ENCODE measurements at places on chromosomes 1 and 21.

- DNase-seq: no peak
These were observed 3.9 kb upstream of the ACKR1 start for GRCh38 chr1:159200769-159201168.

DNA sequence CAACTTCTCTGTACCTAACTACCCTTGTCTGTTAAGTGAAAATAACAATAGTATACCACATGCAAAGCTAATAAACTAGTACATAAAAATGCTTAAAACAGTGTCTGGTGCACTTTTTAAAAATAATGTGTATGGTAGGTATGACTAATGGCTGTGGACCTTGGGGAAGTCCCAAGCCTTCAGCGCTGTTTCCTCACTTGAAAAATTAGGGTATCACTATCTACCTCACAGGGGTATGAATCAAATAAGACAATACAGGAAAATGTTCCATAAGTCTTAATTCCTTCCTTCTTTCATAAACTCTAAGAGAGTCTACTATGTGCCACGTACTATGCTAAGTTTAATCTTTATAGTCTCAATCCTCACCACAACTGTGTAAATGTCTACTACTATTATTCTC is 32.0 kb downstream of the EGLN1 start:
- DNase-seq: no peak

- no peak for DNase-seq
These were observed 10.3 kb downstream of the PLA2G4A start for GRCh38 chr1:186839041-186839400.

- no peak for DNase-seq
These were observed 19.2 kb upstream of the TRAF3IP3 start for GRCh38 chr1:209736490-209737117.

DNA sequence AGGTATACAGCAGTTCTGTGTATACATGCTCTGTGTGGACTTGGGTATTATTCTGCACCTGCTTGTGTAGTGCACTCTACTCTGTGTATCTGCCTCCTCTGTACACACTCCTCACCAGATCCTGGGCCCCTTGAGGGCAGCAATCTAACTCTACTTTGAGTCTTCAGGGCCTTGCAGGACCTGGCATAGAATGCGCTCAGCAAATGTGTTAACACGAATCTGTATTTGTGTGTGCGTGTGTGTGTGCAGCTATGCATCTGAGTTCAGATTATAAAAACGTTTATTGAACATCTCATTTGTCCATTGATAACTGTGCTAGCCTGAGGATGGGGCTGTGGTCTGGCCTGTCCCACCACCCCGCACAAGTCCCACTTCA is 3.9 kb upstream of the MEF2D start:
- no peak for DNase-seq

GRCh38 chr1:236786453-236786852 is 8.6 kb upstream of the MTR start:
- DNase-seq: no peak

DNA sequence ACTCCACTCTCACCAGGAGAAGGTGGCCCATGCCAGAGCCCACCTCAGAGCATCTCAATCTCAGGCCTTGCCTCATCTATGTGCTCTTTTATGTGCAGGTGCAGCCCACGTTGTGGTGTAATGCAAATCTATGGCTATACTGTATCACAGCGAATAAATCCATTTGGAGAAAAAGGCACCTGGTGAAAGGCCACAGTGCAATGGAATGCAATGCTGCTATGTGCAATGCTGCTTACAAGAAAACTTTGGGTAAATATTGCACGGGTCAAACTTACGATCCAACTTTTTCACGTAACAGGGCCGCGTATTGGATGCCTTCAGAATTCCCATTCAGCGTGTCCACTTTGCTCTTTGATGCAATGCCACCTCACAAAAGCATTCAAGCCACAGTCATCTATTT is 13.5 kb downstream of the ZBTB18 start:
- no peak for DNase-seq

GRCh38 chr1:231611111-231611510 is 15.5 kb upstream of the DISC1 start:
- DNase-seq: no peak

- no peak for DNase-seq
These were observed 506.9 kb downstream of the PTPRU start for GRCh38 chr1:29743264-29743663.

DNA sequence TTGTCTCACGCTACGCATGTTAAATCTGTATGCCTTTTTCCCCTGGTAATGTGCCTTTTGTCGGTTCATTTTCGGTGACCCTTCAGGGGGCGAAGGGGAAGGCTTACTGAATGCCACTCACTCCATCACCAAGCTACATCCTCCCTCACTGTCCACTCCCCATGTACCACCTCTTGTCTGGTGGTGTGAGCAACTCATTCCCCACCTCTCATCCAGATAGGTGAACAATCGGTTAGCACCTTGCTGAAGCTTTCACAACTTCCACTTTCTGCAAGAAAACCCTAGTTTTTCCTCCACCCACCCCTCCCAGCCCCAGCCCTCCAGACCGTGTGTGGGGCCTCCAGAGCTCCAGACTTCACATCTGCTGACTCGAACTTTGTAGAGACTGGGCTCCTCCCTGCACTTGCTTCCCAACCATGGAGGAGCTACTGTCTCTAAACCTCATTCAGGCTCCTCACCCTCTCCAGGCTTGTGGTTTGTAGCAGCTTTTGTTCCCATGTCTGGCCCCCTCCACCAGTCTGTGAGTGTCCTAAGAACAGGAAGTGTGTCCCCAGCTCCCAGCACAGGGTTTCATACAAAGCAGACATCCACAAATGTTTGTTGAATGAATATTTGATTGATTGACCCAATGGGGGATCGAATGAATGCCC is 48.4 kb upstream of the RUNX3 start:
- no peak for DNase-seq

DNA sequence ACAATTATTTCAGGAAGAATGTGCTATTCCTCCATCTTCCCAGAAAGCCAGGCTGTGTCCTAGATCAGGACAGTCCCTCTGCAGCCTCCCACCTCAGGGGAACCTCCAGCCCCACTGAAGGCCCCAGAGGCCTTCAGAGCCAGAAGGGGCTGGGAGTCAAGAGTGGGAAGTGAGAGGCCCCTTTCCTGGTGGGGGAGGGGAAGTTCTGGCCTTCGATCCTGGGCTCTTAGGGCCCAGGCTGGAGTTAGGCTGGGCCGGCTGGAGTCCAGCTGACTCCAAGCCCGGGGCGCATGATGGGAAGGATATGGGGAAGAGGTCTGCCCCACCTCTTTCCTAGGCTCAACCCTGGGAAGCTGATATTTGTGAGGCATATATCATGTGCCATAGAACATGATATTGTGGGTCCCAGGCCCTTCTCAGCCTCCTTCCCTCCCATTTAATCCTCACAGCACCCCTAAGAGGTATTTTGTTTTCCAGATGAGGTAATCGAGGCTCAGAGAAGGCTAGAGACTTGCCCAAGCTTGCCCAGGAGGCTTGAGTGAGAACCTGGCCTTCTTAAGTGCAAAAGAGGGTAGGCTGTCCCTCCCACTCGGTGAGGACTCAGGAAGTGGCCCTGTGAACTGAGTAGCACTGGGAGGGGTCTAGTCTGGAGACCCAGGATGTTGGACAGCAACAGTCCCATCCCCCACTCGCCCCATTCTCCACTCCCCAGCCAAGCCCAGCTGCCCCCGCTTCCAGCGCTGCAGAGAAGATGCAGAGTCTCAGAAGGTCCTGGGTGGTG is 18.6 kb upstream of the HSPG2 start:
- no peak for DNase-seq

DNA sequence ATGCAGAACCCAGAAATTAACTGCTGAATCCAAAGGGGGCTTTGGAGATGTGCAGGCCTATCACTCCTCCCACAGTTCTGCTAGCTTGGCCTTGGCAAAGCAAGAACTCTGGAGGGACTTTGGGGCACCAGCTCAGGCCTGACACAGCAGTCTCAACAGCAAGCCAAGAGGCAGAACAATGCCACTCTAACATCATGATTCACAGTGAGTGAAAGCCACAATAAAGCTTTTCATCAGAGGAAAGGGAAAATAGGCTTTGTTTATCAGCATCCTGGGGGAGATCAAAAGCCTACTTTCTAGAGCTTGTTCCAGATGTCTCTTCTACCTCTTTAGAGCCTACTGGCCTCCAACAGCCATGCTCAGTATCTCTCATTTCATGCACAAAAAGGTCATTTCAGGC is 283.4 kb downstream of the KCNH1 start:
- DNase-seq: no peak

- no peak for DNase-seq
These were observed at the start of gene TLCD4 for GRCh38 chr1:95117207-95118066. Gene TLCD4 (plus strand): TSS chr1:95117355. CDS start chr1:95143902, 26,547 bp downstream.

DNA sequence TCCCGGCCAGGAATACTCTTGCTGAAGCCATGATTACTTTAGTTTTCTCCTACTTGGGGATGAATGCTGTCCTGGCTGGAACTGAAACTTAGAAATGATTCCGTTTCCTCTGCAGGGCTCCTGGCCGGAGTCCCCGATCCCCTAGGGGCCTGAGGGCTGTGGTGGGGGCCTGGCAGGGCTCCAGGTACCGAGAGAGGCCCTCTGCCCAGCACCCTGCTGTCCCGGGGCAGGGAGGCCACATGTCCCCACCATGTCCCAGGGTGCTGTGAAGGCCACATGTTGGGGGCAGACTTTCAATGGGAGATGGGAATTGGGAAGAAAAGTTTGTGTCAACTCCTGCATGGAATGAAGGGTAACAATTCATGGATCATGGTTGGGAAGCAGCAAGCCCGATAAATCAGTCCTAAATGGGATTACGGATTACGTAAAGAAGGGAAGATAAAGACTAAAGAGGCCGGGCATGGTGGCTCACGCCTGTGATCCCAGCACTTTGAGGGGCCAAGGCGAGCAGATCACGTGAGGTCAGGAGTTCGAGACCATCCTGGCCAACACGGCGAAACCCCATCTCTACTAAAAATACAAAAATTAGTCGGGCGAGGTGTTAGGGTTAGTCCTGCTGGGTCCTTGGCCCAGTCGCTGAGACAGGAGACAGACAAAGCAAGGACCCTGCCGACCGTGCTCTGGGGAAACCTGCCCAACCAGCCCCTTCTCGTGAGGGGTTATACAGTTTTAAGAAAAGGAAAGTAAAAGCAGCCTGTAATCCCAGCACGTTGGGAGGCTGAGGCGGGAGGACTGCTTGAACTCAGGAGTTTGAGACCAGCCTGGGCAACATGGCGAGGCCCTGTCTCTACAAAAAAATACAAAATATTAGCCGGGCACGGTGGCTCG is 37.6 kb downstream of the MORN1 start:
- DNase-seq: no peak

- no peak for DNase-seq
These were observed 121.2 kb downstream of the DUSP10 start for GRCh38 chr1:221620437-221621384.

DNA sequence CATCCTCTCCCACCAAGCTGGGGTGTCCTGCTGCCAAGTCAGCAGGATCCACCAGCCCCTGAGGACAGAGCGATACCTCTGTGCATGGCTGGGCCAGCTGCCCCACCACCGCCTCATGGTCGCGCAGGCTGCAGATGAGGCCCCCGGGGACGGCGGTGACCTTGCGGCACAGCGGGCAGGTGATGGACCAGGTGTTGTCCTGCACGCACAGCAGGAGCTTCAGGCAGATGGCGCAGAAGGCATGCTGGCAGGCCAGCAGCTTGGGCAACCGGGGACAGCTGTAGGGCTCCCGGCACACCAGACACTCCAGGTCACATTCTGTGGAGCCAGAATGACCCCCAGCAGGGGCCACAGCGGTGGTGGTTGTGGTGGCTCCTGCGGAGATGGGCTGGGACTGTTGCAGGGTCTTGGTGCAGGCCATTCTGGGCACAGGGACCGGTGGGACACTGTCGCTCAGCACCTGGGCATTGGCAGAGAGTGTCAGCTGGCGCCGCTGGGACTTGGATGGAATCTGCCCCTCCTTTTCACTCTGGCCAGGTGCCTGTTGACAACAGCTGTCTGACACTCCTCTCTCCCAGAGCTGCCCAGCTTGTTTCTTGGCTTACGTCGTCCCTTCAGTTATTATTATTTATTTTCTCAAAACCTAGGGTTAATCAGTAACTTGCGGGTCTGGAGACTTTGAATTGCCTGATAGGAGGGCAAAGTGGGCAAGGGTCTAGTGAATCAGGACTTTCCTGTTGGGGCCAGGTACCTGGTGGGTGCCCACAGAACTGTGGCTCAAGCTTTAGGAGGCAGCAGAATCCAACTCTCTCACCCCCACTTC is at the start of gene RNF186:
RNF186 (minus strand) TSS at position 603 of the 823 bp plus-strand sequence; CDS start at position 421, 182 bp downstream.
- DNase-seq: peak; percentile 47

DNA sequence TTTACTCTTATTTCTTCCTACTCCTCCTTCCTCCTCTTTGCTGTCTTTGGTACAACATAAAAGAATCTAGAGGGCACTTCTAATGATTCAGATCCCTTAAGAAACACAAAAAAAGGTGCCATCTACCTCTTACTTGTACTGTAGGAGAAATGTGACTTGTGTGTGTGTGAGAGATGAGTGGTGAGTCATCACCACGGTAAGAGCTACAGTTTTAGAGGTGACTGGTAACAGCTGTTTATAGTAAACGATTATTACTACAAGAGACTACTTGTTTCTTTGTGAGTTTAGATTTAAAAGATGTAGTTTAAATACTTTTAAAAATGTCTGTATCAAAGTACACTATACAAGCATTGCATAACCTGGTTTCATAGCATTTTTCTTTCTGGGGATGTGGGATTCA is 40.4 kb downstream of the SLC35D1 start:
- no peak for DNase-seq

GRCh38 chr1:76335882-76336281 is 261.3 kb downstream of the ST6GALNAC3 start:
- DNase-seq: no peak

GRCh38 chr1:238546118-238546517 is 655.4 kb upstream of the ZP4 start:
- no peak for DNase-seq

DNA sequence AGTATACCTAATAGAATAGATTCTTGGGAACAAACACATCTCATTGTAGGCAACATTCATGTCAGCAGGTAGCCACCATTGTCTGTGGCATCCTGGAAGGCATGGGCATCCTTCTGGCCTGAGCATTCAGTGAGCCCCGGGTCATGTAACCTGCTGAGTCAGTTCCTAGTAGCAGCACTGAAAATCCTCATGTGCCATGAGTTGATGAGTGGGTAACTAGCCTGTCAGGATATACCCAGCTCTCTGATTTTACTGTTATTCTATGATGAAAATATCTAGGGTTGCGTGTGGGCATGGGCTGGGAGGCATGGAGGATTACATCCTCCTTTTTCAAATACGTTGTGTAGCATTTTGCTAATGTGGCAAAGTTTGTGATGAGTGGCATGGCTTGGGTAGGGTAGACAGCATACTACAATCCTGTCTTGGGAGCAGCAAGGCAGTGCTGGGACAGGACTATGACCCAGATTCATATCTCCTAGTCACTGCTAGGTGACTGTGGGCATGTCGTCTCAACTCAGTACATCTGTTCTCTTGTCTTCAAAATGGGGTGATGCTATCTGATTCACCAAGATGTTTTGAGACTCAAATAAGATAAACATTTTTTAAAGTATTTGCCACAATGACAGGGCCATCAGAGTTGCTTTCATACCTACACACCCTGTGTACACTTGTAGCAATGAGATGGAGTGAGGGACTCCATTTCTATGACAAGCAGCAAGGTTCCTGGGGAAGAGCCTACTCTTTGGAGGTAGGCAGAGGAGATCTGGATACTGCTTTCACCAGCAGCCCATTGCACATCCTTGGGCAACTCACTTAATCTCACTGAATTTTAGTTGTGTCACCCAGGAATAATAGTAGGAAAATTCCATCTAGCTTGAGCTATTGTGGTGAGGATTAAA is 62.5 kb downstream of the CD58 start:
- no peak for DNase-seq

Measured in NCI-H2171 (cell line).